OCI-LY7 (cell line): ENCODE measurements at places on chromosomes 16 and 17.

DNA sequence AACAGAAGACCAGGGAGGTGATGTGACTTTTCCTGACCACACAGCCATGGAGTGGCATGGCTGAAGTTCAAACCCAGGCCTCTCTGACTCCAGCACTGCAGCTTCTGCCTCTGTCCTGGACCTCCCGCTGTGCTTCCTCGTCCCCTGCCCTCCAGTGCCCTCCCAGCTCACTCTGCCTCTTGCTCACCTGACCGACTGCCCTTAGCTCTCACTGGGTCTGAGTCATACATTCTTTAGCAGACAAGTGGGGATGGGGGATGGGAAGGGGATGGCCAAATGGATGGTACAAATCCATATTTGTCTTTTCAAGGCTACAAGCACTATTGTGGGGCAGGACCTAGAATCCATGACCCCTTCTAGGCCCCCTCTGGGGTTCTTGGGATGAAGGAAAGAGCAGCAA is 33.0 kb downstream of the PITPNM3 start:
- no peak for DNase-seq

- no peak for DNase-seq
These were observed 58.2 kb downstream of the CYB5D2 start for GRCh38 chr17:4201226-4201625.

GRCh38 chr16:61842666-61843065 is 193.6 kb downstream of the CDH8 start:
- DNase-seq: no peak

DNA sequence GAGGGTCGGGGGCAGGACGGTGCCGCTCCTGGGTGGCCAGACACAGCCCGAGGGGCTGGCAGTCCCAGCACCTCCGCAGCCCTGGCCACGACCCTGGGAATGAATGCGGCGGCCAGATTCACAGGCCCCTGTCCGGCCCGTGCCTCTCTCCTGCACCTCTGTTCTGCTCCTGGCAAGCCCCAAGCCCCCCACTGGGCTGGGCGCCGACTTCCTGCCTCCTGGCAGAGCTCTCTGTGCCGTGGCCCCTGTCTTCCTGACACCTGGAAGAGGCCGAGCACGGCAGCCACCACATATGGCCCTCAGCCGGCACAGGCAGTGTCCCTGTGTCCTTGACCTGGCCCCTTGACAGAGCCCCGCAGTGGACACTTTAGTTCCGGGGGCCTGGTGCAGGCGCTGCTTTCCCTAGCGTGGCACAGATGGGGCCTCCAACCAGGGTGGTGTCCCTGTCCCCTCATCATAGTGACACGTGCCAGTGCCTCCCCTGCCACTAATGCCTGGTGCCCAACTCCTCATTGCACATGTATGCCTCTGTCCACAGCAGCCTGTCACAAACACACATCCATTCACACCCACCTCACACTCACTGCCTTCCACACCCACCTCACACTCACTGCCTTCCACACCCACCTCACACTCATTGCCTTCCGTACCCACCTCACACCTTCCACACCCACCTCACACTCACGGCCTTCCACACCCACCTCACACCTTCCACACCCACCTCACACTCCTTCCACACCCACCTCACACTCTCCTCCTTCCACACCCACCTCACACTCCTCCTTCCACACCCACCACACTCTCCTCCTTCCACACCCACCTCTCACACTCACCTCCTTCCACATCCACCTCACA is 110.6 kb upstream of the PLCG2 start:
- no peak for DNase-seq
